ENCODE measurements at places on chromosomes 7 and 10.

DNA sequence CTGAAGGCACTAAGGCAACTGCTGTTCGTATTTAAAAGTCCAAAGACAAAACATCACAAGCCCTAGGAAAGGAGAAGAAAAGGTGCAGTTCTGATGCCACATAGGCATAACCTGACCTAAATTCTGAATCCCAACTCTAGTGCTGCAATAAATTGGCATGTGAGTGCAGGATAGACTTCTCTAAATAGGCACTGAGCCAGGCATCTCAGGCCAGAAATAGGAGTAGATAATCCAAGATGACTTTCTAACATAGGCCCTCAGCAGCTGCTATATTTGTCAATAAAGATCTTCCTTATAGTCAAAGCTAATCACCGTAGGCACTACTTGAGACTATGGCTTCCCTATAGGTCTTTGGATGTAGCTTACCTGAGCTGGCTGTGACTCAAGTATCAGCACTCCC is 1163.8 kb downstream of the SORCS1 start:
- no peak for DNase-seq

DNA sequence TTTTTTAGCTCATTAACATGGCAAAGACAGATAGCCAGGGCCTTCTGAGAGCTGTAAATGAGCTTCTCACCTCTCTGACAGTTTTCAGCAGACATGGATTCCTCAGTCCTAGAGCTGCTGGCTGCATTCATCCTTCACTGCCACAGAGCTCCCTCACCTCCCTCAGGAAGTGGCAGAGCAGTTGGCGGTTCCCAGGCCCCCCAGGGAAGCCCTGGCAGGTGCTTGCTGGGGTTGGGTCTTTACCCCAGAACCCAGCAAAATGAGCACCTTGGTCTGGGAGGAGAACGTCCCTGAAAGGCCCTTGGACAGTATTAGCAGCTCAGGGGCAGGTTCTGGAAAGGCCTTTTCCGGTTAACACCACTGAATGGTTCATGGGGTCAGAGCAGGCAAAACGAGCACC is 288.0 kb downstream of the PTPRN2 start:
- no peak for DNase-seq

DNA sequence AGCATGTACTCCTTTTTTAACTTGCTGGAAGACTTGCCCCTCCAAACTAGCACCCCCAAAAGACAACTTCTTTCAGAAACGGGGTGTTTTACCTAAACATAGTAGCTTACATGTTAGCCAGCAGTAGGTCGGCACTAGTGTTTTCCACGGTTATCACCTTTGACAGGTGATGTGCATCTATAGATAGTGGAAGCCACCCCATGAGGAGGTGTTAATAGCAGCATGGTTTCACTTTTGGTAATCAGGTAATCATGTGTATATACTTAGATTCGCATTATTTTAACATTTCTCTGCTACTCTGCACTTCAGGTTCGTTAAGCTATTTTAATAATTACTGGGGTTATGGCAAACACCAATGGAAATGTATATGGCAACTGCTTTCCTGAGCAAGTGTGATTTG is 17.6 kb downstream of the SRI start:
- DNase-seq: no peak

DNA sequence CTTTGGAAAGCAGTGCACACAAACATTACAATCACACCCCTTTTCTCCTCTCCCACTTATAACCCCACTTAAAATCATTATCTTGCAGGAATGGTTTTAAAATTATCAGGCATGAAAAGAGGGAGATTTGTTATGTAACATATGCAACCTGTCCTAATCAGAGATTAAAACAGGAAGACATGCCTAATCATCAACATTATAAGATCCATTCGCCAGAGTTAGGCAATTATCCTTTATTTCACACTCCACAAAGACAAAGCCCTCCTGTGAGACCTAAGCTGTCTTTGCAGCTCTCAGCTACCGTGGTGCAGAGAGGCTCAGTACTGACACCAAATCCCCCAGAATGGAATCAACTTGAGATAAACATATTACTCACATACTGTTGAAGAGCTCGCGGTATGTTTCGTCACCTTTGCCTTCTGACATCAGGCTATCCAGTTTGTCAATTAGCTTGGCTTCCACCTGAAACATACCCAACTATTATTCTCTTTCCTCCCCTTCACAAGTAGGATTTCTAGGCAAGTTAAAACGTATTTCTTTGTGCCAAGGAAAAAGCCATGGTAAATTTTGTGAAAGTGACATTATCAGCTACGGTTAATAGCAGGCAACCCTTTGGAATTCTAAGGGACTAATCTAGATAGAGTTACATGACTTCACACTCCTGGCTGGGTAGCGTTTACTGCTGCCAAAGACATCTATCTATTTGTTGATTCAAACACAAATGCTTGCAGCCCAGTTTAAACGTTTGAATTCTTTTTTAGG is 226.2 kb upstream of the IMMP2L start:
- no peak for DNase-seq

DNA sequence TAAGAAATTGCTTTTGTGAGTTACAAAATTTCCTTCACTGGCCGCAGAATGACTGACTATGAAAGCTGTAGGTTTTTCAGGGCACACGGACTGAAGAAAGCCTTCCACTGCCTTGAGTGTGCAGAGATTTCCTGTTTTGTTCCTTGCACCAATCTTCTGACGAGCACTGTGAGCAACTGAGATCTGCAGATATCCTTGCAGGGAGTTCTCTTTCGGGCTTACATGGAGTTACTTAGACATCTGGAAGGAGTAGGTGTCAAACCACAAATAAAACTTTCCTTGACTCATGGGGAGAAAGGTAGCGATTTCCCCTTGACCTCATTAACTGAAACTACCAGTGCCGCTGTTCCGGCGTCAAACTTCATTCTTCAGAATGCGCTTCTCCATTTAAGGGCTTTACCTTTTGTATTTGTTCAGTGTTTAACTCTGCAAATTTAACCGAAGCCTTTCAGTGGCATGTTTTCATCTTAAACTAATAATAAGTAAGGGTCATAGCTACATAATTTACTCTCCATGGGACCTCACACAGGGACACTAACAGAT is 1175.3 kb downstream of the GATA3 start:
- DNase-seq: no peak

GRCh38 chr10:95394161-95394880 is 103.5 kb upstream of the PDLIM1 start:
- no peak for DNase-seq

- no peak for DNase-seq
These were observed 9.0 kb downstream of the MGAM2 start for GRCh38 chr7:142120524-142120923.

GRCh38 chr7:6026820-6027311 is 4.3 kb upstream of the ANKRD61 start:
- DNase-seq: no peak

DNA sequence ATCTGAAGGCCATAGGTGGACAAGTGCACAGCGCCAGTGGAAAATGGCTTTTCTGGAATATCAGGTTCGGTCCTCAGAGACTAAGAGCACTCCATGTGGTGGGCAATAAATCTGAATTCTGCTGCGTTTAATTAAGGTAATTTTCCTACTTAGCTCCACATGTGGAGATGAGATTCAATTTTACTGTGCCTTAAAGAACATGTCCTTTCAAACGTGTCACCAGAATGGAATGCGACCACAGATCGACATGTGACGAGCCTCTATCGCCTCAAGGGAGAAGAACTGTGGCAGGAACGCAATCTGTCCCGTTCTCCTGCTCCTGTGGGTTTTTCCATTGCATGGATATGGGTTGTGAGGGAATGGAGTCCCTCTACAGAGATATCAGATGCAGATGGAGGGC is 205.3 kb upstream of the ZNF32 start:
- DNase-seq: peak; percentile 87

DNA sequence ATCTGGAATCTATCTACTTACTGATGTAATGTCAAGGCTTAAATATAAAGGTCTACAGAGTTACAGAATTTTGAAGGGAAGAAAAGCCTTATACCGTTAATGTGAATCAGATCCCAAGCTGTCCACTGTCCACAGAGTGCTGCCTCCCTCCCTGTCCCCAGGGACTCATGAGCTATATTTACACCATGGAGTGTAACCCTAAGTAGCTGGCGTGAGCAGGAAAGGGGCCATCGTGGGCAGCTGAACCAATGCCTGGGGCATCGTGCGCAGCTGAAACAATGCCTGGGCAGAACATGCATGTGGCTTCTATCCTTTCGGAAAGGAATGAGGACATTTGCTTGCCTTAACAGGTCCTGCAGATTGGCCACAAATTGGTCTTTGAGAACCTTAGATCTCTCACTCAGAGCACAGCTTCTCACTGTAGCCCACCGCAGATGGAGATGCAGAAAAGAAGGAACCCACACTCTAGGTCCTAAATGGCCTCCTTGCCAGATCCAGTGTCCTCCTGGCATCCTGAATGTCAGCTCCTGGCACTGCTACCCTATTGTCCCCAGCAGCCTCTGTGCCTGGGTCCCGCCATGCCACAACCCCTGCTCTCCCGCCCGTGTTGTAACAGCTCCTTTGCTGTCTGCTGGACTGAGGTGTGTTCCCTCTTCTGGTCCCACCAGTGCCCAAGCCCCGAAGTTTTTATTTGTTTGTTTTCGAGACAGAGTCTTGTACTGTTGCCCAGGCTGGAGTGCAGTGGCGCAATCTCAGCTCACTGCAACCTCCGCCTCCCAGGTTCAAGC is 30.3 kb downstream of the CCDC3 start:
- DNase-seq: no peak

DNA sequence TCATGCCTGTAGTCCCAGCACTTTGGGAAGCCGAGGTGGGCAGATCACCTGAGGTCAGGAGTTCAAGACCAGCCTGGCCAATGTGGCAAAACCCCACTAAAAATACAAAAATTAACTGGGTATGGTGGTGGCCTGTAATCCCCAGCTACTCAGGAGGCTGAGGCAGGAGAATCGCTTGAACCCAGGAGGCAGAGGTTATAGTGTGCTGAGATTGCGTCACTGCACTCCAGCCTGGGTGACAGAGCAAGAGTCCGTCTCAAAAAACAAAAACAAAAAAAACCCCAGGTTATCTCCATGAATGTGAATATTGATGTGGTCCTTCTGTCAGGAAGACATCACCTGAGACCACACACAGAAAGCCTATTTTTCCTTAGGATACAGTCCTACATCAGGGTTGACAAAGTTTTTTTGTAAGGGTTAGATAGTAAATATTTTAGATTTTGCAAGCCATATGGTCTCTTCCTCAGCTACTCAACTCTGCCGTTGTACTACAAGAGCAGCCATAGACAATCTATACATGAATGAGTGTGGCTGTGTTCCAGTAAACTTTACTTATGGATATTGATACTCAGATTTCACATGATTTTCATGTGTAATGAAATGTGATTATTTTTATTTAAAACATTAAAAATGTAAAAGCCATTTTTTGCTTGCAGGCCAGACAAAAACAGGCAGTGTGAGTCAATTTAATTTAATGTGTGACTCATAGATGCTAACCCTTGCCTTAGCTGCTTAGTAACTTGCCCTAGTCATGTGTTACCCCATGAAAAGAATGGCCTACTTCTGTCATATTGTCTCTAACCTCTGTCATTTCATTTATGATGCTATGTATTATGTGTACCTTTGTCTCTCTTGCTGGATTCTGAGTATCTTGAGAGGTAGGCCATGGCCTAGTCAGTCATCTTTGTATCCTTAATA is 78.1 kb downstream of the TPST1 start:
- DNase-seq: peak; percentile 78

DNA sequence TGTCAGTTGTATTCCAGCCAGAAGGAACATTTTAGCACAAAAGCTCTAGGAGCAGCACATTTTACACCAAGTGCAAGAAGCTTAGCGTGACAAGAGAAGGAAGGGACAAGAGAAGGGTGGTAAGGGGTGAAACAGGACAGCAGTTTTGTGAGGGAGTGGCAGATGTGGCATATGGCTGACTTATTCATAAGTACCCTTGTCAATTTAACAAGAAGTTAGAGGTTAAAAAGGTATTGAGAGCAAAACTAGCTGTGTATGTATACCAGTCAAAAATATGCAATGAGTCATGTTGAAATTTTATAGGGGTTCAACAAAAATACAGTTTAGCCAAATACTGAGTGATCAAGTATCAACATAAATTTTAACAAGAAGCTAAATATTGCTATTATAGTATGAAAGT is 561.5 kb upstream of the POT1 start:
- no peak for DNase-seq

DNA sequence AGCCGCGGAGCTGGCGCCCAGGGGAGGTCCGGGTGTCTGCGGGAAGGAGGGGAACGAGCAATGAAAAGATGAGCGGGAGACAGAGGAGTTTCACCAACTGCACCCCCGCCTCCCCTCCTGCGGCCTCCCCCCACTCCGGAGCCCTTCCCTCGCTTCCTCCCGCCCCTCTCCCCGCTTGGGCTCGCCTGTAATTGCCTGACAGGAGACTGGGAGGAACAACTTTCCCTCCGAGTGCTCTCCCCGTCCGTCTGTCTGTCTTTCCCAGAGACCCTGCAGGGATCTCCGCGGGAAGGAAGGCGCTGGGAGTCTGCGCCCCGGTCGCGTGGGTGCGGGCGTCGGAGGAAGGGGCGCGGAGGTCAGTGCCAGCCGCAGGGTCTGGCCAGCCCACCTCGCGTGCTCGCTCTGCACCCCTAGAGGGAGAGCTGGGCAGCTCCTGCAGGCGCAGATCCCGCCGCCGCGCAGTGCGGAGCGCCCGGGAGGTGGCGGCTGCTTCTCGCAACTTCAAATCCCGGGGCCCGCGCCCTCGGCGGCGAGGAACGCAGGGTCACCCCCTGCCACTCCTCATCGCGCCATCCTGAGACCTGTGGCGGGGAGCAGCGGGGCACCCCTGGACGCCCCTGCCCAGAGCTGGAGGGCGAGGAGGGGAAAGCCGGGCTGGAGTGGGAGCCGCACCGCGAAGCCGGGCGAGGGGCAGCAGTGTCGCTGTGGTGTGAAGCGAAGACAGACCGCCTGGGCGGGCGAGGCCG is 511 bp upstream of the NRP1 start:
- peak; percentile 95 for DNase-seq

- DNase-seq: no peak
These were observed 71.1 kb downstream of the PRKG1 start for GRCh38 chr10:51145375-51145774.

All from fibroblast of upper back skin (primary cell).